ENCODE measurements at places on chromosomes 1 and 21.

- peak; percentile 88 for DNase-seq
These were observed 26.2 kb upstream of the A3GALT2 start for GRCh38 chr1:33346927-33347649.

GRCh38 chr21:46130831-46131587 is 24.4 kb downstream of the FTCD start:
- DNase-seq = no peak

- DNase-seq = no peak
These were observed 99.0 kb downstream of the RYR2 start for GRCh38 chr1:237140986-237141385.

DNA sequence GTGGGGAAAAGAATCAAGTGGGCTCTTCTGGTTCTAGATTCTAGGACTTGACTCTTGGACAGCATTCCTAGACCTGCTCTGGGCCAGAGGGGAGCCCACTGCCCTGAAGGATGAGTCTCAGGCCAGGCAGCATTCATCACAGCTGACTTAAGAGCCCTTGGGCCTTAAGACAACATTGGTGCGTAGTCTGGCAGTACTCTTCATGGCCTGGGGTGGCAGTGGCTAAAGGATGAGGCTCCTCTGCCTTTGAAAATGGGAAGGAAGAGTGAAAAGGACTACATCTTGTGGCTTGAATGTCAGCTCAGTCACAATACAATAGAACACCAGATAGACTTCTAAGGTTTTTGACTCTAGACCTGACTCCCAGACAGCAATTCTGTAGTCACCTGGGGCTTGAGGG is 1415.1 kb upstream of the PRMT6 start:
- DNase-seq = no peak

DNA sequence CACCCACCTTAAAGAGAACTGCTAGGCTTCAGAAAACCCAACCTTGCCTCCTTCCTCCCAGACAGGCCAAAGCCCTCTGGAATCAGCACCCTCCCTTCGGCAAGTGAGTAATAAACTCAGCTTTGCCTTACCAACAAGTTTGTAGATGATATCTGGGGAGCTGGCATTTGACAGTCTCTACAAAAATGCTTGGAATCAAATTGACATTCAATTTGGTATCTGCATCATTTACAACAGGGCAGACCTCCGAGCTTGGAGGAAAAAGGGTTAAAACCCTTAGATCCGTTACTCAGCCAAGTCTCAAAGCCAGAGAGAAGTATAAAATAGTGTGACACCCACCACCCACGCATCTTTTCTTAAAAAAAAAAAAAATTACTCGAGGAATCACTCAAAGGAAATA is 149.3 kb upstream of the EDN2 start:
- no peak for DNase-seq

DNA sequence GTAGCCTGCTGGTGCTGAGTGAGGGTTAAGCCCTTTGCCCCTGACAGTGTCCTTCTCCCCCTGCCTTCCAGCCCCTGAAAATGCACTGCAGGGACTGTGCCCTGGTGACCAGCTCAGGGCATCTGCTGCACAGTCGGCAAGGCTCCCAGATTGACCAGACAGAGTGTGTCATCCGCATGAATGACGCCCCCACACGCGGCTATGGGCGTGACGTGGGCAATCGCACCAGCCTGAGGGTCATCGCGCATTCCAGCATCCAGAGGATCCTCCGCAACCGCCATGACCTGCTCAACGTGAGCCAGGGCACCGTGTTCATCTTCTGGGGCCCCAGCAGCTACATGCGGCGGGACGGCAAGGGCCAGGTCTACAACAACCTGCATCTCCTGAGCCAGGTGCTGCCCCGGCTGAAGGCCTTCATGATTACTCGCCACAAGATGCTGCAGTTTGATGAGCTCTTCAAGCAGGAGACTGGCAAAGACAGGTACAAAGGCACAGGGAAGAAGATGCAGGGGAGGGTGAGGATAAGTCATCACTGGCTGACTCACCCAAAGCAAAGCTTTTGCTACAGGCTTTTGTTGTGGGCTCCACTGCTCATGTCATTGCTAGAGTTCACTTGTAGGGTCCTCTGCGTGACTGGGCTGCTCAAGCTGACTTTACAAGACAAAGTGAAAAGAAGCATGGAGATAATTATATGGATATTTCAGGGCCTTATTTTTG is 174.9 kb downstream of the PIGK start:
- DNase-seq = no peak

- DNase-seq = no peak
These were observed 9.7 kb upstream of the STIL start for GRCh38 chr1:47323599-47324031.

DNA sequence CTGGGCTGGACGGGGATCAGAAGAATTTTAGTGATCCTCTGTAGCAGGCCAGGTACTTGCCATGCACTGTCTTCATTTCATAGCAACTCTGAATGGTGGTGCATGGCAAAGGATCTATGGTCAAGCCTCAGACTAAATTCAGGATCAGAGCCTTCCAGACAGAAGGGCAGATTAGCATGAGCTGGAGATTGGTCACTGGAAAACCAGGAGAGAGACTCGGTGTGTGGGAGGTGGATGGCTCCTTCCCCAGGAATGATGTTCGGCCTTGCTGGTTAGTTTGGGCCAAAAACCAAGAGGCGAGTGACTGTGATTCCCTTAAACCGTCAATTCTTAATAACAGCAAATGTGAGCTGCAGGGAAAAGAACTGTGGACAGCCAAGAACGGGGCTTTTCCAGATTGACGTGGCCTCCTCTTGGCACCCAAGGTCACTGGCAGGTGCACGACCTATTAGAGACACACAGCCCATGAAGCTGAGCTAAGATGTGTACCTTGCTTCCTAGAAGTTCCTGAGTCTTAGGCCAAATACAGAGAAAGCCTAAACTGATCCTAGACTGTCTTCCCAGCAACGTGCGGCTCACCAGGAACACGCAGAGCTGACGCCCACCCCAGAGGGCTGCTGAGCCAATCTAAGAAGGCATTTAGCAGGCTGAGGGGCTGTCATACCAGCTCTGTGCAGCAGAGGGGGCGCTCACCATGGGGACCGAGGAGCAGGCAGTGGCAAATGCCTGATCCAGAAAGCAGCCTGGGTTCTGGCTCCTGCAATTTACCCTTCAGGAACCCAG is 18.5 kb downstream of the ALDH4A1 start:
- DNase-seq = peak; percentile 34
